ENCODE measurements at places on chromosomes 4 and X.

DNA sequence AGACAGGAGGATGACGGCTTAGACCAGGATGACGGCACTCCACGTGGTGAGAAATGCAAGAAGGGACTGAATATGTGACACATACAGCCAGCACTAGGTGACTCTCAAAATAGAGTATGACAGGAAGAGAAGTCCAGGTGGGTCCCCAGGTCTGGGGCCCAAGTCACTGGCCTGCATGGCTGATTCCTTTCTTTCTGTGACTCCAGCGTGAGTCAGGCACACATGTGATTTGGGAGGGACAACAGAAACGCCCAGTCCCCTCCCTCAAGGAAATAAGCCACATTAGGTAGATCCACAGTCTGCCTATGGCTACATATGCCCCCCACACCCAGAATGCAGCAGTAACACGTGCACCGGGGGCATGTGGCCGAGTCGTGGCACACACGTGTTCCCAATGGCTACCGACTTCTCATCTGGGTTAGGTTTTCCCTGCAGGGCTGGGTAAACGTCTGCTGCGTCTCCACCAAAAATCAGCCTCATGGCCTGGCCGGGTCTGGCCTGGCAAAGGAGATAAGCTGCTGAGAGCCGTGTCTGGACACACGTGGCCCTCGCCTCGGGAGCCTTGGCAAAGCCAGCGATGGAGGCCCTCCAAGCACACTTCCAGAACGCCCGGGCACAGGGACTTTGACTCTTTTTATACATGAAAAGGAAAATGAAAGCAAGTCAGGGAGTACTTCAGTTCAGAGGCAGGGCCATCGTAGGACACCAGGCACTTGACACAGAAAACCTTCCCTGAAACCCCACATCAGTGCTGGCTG, 19.3 kb downstream of the SEL1L3 start:
- DNase-seq: no peak

DNA sequence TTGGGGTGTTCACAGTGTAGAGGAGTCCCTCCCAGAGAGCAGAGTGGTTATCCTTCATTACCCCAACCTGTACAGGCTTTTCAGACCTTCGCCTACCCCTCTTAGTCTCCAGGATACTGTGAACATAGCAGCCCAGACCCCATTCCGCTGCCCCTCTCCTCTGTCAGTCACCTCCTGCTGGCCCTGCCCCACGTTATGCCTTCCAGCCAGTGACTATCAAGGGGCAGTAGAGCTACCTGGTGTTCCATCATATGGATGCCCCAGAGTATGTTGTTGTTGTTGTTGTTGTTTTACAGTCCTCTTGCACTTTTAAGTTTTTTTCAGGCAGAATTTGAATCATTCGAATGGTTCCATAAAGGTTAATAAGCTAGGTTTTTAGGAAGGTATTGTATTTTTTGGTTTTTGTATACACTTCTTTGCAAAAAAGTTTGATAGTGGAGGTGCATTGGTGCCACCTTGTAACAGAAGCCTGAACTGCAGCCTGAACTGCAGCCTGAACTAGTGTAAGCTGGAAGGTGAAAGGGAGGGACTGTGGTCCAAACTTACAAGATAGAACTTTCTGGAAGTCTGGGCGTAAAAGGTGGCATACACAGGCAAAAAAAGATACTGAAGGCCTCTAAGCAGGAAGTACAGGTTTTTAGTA, 101.4 kb upstream of the RAB40AL start:
- DNase-seq: no peak

DNA sequence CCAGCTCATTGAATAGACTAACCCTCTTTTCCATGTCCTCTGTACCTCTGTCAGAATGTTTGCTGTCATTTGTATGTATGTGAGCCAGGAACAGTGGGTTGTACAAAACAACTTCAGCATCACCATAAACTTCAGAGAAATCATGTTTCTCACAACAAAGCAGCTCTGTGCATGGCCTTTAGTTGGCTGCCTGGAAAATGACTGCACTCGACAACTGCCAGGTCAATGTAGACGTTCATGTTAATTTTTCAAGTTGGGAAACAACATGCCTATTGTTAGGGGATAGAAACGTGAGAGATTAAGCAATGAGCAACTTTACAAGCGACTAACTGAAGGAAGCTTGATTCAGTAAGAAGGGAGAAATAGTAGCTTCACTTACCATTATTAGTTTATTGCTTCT, 17.9 kb upstream of the CXCL11 start:
- no peak for DNase-seq

DNA sequence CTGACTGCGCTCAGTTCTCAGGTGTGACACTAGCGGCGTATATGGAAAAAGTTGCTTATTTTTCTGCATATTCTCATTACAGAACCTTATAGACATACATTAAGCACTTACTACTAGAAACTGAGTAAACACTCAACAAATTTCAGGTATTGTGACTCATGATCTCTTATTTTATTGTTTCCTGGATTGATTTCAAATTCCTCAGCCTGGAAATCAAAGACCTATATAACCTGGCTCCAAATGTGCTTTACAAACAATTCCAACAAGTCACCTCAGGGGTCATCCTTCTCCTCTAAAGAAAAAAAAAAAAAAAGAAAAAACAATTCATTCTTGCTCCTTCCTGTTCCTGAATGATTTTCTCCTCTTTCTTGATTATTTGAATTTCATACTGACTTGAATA, 152.3 kb downstream of the ADAM29 start:
- no peak for DNase-seq

- DNase-seq: no peak
These were observed 7.1 kb downstream of the EPGN start for GRCh38 chr4:74315376-74315775.

DNA sequence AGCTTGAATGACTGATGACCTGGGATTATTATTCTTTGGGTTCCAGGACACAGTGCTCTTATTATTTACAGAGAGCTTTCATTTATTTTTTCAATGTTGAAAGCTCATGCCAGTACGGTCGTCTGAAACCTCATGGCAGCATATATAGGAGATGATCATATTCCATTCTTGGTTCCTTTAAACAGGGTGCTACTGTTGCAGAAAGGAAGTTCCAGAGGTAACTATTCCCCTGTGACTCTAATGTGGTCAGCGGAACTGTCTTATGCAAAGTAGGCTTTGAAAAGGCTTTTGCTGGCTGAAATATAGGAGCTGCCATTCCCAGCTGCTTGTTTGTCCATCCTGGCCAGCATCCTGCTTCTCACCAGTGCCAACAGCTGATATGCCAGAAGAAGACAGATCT, 208.3 kb upstream of the LEF1 start:
- DNase-seq: no peak

DNA sequence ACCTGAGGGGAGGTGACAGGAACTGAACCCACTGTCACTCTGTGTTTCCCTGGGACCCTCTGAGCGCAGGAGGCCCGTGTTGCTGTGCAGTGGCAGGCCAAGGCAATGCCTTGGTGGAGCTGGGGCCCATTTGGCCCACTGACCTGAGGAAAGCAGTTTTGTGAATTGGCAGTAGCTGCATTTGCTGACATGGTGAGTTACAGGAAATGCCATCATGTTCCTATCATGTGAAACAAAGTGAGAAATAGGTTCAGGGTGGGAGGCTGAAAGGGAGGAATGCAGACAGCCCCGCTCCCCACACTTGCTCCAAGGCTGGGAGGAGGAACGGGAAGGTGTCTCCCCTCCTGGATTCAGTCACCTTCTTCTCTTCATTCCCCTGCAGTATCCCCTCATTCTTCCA, 146.1 kb downstream of the PTTG2 start:
- DNase-seq: no peak

- no peak for DNase-seq
These were observed 93.8 kb upstream of the CLCN4 start for GRCh38 chrX:10062980-10063379.

- no peak for DNase-seq
These were observed 35.7 kb downstream of the BTC start for GRCh38 chr4:74758551-74759145.

DNA sequence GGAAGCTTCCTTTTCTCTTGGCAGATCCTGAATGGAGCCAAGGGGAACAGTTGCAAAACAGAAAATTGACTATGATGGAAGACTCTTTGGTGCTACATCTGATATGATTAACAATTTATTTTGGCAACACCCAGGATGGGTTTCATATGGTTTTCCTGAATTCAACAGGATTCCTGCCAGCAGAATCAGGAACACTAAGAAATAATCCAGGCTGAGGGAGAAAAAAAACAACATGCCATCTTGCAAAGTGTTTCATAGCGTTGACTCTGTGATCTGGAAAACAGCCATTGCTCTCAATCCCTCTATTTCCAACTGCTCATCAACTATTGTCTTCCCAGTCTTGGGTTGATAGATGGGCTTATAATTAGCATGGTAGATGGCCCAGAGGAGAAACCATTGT, 303.8 kb upstream of the KLF3 start:
- no peak for DNase-seq

- DNase-seq: no peak
These were observed 38.9 kb upstream of the MAMLD1 start for GRCh38 chrX:150324035-150324728.

DNA sequence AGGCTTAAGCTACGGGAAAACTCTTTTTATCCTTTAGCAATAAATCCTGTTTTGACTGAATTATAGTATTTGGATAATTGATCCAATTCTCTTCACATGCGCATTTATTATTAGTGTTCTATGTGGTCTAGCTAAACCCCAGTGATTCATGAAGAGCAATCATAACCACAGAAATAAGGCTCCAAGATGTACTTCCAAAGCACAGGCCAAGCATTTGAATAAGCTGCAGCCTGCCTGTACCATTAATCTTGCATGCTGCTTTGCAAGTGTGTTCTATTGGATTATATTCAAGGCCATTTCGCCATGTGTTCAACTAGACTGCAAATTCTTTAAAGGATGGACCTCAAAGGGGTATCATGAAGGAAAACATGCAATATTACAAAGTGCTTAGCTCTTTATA, 385.2 kb upstream of the FAT1 start:
- no peak for DNase-seq

GRCh38 chr4:46425775-46426400, 36.0 kb upstream of the GABRA2 start:
- DNase-seq: no peak

GRCh38 chr4:81040012-81040659, 9.6 kb downstream of the BMP3 start:
- DNase-seq: no peak

- DNase-seq: no peak
These were observed 140.9 kb downstream of the COL4A6 start for GRCh38 chrX:108297290-108297689.

DNA sequence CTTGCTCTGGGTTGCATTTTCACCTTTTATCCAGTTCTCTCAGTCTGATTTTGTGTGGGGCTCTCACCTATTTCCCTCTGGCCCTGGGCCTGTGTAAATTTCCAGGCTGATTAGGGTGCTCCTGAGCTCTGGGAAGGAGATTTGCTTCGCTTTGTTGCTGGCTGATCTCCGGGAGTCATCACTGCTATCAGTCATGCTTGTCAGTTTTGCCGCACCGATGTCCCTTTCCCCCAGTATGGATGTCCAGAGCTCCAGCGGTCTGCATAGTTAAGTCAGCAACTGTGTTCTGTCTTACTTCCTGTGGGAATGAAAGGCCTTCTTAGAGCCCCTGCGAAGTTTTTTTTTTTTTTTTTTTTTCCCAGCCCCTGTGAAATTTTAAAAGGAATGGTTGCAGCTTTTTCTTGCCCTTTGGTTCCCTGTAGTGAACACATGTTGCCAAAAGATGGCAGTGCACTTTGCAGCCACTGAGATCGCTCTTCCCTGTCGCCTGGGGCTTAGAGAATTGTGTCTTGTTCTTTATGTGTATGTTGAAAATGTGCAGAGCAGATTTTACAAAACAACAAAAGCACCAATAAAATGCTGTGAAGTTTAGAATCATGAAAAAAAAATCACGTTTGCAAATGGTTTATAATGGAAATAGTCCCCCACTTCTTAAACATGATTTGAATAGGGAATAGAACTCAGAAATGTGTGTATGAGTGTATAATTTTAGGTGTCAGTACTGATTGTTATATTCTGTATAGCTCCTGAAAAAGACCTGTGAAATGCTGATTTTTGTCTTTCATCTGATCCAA, 109.1 kb upstream of the SLC4A4 start:
- no peak for DNase-seq

GRCh38 chr4:53921856-53922255, 142.5 kb downstream of the CHIC2 start:
- no peak for DNase-seq

DNA sequence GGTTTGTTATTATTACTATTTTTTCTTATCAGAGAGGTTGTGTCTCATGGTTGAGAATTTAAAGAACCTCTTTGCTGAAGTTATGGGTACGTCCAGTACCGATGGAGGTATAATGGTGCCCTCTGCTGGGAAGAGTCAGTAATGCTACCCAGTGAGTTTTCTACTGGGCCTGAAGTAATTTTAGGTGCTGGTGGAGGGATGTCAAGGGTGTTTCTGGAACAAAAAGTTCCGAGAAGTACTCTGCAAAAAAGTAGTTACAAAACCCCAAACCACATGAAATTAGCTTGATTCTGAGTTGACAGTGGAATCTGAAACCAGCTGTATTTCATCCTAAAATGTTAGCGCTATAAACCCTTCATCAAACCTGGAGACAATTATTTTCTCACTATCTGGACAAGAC, 102.5 kb upstream of the MID1 start:
- DNase-seq: peak; percentile 7

- no peak for DNase-seq
These were observed 392.0 kb downstream of the GBA3 start for GRCh38 chr4:23084559-23085248.

DNA sequence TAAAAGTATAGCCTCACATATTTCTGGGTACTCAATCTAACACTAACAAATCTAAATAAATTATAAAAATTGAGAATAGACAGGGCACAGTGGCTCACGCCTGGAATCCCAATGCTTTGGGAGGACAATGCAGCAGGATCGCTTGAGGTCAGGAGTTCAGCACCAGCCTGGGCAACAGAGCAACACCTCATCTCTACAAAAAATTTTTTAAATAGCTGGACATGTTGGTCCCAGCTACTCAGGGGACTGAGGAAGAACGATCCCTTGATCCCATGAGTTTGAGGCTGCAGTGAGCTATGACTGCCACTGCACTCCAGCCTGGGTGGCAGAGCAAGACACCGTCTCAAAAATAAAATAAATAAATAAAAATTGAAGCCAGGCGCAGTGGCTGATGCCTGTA, 192.7 kb downstream of the LRBA start:
- DNase-seq: no peak

DNA sequence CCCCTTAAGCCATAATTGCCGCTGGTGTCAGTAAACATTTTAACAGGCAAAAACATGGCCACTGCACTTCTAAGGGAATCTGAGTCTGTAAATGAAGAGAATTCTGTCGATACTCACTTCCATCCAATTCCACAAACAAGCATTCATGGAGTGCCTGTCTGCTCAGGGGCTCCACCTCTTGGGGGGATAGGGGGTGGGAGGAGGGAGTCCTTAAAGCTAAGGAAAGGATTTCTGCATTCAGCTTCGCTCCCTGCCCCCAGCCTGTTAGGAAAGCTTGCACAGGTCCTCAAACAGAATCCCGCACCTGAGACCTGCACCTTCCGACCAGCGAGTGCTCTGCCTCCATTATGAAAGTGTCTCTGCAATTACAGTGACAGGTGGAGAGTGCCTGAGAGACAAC, 130.2 kb upstream of the KIT start:
- DNase-seq: no peak

GRCh38 chr4:5524446-5525299, 183.7 kb downstream of the EVC2 start:
- DNase-seq: no peak

- no peak for DNase-seq
These were observed 872.5 kb upstream of the ADGRL3 start for GRCh38 chr4:60327651-60328050.

All from stimulated activated CD4-positive, alpha-beta T cell treated with anti-CD3 and anti-CD28 coated beads, TNF-alpha, amount 100 ng/mL, for 24 hours (primary cell).